ENCODE measurements at places on chromosomes 1 and 21.
A peak's percentile ranks its signal among the peaks of the same experiment; 100 is the strongest.

GRCh38 chr1:12001249-12001917, 17.9 kb upstream of the MIIP start:
- DNase-seq, result peak; percentile 63

- peak; percentile 27 for DNase-seq
Observed at GRCh38 chr1:89022167-89022959, at the start of gene GBP3. Gene GBP3 (minus strand): TSS chr1:89022866. CDS start chr1:89020721, 2,145 bp downstream.

DNA sequence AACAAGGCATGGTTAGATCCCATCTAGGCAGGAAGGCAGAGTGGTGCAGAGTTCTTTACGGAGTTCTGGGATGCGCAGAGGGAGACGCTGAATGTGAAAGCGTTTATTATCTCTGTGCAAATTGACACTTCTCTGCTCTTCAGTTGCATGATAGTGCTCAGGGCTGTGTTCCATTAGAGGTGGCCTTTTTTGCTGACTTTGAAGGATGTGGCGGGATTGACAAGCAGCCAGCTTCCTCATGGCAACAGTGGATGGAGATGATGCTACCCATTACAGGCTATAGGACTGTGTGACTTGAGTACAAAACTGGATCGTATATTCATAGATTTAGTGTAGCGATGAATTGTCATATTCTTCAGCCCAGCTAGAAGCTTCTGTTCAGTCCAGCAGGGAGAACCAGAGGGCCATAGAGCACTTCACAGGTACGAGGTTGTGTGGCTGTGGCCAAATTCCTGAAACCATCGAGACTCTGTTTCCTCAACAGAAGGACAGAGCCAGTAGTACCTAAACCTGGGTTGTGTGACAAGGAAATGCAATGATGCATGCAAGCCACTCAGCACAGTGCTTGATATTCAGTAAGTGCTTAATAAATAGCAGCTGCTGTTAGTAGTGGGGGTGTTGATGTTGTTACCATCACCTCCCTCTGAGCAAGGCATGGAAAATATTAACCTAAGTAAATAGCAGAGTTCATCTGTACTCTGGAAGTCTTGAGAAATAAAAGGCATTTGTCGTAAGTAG, 430.0 kb upstream of the KAZN start:
- DNase-seq, result no peak

DNA sequence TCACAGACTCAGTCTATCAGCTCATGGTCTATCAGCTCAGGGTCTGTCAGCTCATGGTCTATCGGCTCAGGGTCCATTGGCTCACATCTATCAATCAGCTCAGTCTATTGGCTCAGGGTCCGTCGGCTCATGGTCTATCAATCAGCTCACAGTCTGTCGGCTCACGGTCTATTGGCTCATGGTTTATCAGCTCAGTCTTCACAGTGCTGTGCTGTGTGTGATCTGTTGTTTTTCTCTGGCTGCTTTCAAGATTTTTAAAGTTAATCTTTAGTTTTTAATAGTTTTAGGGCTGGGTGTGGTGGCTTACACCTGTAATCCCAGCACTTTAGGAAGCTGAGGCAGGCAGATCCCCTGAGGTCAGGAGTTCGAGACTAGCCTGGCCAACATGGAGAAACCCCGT, 14.4 kb downstream of the C1orf159 start:
- DNase-seq, result no peak

- no peak for DNase-seq
Observed at GRCh38 chr21:45408801-45409261, 3.9 kb downstream of the COL18A1 start.

DNA sequence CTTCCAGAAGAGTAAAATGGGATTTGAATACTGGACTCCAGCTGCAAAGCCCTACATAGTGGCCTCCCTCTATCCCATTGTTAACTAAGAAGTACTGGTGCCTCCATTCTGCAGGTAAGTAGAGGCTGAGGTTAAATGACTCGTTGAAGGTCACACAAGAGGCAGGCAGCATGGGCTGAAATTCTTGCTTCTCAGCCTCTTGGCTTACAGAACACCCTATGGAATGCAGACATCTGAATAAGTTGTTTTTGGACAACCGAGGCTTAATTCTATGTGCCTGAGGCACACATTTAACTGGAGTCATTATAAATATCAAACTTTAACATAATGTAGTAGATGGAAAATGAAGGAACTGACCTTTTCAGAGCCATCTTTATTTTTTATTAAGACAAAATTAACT, 5.7 kb downstream of the DNAJC11 start:
- DNase-seq, result no peak

DNA sequence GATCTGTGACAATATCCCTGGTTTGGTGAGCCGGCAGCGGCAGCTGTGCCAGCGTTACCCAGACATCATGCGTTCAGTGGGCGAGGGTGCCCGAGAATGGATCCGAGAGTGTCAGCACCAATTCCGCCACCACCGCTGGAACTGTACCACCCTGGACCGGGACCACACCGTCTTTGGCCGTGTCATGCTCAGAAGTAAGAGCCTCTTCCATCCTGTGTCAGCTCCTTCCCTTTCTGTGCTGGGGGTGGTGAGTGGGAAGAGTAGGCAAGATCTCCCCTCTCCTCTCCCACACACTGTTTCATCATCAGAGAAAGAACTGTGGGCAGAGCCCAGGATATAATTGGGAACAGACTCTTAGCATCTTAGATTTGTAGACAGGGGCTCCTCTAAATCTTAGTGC, 6.1 kb downstream of the WNT2B start:
- no peak for DNase-seq

GRCh38 chr1:90046635-90047034, 51.7 kb downstream of the ZNF326 start:
- no peak for DNase-seq

DNA sequence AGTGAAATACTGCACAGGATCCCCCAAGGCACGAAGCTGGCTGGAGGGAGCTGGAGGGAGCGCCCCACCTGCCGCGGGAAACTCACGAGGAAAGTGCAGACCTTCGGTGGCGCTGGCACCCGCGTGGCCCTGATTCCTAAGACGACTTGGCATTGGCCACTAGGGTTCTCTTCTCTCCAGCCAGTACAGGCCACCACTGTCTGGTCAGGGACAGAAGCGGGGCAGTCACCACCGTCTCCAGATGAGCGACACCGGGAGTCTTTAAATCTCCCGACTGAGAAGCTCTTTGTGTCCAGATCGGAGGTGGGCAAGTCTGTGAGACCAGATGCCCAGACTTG, 19.2 kb upstream of the CHIA start:
- no peak for DNase-seq

GRCh38 chr1:192929597-192929996, 120.8 kb downstream of the RGS2 start:
- no peak for DNase-seq

GRCh38 chr1:220732621-220733020, 15.5 kb upstream of the MTARC2 start:
- DNase-seq, result no peak

- DNase-seq, result peak; percentile 76
Observed at GRCh38 chr21:32403201-32403777, 9.2 kb upstream of the EVA1C start.

DNA sequence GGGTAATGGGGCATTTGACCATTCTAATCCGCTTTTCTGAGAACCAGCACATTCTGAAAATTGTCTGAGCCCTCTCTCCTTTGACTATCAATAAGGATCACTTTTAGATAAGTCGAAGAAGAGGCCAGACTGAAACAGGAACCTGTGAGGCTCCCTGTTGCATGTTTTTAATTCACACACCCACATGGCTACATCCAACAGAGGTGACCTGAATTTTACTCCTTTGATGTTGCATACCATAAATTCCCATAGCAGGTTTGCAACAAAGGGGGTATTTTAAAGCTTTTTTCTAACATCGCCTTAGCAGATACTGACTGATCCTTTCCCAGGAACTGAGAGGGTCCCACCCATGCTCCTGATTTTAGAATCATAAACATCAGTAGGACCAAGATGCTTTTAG, 450.8 kb downstream of the USP25 start:
- no peak for DNase-seq

DNA sequence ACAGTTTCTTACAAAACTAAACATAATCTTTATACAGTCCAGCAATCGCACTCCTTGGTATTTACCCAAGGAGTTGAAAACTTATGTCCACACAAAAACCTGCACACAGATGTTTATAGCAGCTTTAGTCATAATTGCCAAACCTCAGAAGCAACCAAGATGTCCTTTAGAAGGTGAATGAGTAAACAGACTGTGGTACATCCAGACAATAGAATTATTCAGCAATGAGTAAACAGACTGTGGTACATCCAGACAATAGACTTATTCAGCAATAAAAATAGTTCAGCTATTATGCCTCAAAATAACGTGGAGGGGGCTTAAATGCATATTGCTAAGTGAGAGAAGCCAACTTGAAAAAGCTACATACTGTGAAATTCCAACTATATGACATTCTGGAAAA, 87.0 kb upstream of the GALNT2 start:
- no peak for DNase-seq

DNA sequence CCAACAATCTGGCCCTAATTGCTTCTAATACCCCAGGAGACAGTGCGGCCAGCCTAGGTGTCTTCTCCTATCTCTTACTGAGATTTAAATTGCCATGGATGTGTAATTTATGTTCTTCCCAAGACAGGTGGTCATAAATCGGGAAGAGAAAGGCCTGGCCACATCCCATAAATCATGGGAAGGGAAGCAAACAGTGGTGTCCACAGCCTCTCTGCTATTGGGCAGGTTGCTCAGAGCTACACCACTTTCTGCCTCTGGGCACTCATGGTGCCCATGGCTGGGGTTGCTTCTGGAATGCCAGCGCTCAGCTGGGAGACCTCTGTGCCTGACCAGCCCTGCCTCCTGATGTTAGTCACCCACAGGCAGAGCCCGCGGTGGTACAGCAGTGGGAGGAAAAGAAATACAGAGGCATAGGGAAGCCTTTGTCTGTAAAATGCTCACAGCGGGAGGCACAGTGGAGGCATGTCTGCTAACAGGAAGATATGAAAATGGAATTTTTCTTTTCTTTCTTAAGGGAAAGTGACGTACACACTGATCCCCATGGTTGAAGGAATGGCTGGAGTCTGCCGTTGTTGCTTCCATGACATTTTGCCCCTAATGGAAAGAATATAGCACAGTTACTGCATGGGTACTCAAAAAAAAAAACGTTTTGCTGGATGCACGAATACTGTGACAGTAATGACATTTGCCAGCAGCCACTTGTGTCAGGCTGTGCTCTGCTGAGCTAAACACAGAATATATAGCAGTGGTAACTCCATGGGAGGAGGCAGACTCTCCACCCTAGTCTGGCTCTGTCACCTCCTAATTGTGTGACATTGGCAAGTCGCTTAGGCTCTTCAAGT, 21.9 kb downstream of the MTARC1 start:
- no peak for DNase-seq

- DNase-seq, result no peak
Observed at GRCh38 chr1:10612436-10613160, 137.8 kb downstream of the PEX14 start.

DNA sequence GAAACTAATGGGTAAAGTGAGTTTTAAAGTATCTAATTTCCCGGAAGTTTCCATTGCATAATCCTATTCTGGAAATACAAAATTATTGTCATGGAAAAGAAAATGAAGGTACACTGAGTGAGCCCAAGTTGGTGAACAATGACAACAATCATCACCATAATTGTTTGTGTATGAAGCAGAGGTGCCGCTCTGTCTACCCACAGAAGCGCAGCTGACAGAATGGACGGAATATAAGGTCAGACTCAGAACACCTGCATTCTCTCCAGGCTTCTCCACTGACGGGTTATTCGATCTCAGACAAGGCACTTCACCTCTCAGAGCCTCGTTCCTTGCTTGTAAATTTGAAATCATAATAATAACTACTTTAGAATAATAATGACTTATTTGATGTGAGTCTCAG, 99.1 kb upstream of the NGF start:
- DNase-seq, result no peak
